ENCODE measurements at places on chromosomes 5 and 9. TPM values are rescaled to one million over a fixed set of nuclear protein-coding genes. Genes with fewer than 3 reads are reported as not detected.

- no peak for DNase-seq
- H3K36me3 ChIP-seq = no peaks in the 10 kb centered on the region
- H3K27me3 ChIP-seq = no peaks in the 10 kb centered on the region
- no peaks in the 10 kb centered on the region for H3K4me1 ChIP-seq
- H3K4me3 ChIP-seq = no peak overlapping the region
Observed at GRCh38 chr9:34675869-34676268, 13.4 kb upstream of the CCL27 start.

- DNase-seq = no peak
- H3K4me1 ChIP-seq = peaks cover 12% of the 10 kb centered on the region
- peak overlapping the region; percentile 100 for H3K27ac ChIP-seq
Observed at GRCh38 chr5:39073767-39074016, 507 bp downstream of the RICTOR start.

DNA sequence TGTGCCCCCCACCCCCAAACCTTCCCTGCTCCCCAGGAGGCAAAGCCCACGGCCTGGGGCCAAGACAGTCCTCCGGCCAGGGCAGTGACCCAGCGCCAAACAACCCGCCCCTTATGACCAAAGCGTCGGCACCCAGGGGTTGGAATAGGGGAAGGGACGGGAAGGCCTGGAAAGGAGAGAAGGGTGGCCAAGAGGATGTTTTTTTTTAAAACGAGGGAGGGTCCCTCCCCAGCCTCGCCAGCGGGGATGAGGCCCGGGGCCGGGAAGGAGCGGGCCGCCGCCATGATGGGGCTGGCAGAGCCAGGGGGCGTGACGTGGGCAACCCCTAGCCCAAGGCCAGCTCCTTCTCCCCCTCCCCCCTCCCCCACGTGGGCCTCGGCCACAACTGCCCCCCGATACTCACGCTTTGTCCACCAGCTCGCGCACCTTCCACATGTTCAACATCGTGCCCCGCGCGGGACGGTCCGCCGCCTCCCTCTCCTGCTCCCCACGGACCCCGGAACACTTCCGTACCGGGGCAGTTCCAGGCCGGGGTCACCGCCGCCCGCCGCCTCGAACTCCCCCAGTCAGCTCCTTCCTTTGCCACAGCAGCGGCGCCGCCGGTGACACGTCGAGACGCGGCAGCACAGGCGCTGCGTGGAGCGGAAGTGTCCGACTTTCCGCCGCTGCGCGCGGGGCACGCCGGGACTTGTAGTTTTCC lies at the start of gene CLINT1:
Gene CLINT1 (minus strand): TSS at position 619 of the 700 bp plus-strand sequence. CDS start 175 bp downstream, at position 444.
- peak within 1 kb of the TSS; percentile 94 for H3K27ac ChIP-seq
- no peaks in the 10 kb centered on the region for H3K36me3 ChIP-seq
- peaks cover 13% of the 10 kb centered on the region for H3K4me1 ChIP-seq
- H3K27me3 ChIP-seq = no peaks in the 10 kb centered on the region
- peak within 1 kb of the TSS; percentile 92 for H3K4me3 ChIP-seq

DNA sequence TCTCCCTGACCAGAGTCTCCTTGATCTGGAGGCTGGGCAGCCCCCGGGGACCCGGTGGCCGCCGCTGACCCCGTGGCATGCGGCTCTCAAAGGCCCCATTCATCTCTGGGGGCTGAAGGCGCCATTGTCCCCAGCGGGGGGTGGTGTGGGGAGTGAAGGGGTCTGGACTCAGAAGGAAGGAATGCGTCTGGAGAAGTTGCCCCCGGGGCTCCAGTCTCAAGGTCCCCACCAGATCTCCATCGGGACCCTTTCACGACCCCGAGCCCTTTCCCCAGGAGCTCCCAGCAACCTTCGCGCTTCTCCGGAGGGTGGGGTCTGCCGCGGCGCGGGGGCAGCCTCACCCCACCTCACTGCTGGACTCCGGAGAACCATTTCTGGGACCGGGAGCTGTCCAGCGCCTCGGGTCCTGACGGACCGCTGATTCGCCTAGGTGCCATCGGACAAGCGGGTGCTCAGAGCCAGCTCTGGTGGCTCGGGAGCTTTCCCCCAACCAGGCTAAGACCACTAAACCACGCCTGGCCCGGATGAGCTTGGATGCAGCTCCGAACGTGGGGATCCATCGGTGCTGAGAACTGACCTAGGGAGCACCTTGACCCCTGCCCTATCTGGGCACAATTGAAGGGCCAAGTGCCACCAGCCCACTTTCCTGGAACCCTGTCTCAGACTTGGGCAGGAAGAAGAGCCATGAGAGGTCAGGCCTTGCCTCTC lies 5.1 kb upstream of the PCDH1 start:
- no peaks in the 10 kb centered on the region for H3K4me1 ChIP-seq
- H3K4me3 ChIP-seq = no peak overlapping the region
- DNase-seq = no peak
- H3K36me3 ChIP-seq = no peaks in the 10 kb centered on the region

DNA sequence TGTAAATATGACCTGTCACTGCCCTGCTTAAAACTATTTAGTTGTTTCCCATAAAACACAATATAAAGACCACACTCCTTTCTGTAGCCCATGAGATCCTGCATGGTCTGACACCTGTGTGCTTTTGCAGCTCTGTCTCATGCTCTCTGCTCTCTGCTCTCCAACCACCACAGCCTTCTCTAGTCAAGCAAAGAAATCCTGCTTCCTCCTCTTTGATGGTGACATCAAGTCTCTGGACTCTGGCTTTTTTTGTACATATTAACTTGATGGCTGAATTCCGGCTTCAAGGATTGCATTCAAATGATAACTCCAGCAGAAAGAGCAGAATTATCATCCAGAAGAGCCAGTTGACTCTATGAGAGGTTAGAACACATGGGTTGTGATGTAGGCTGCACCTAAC lies 58.2 kb downstream of the CHSY3 start:
- no peak for DNase-seq
- no peaks in the 10 kb centered on the region for H3K4me1 ChIP-seq
- H3K36me3 ChIP-seq = no peaks in the 10 kb centered on the region
- no peak overlapping the region for H3K27ac ChIP-seq
- no peaks in the 10 kb centered on the region for H3K27me3 ChIP-seq

- no peak for DNase-seq
- no peaks in the 10 kb centered on the region for H3K4me1 ChIP-seq
- no peak overlapping the region for H3K4me3 ChIP-seq
- no peak overlapping the region for H3K27ac ChIP-seq
- H3K27me3 ChIP-seq = no peaks in the 10 kb centered on the region
Observed at GRCh38 chr5:163773226-163773625, 267.8 kb downstream of the MAT2B start.

DNA sequence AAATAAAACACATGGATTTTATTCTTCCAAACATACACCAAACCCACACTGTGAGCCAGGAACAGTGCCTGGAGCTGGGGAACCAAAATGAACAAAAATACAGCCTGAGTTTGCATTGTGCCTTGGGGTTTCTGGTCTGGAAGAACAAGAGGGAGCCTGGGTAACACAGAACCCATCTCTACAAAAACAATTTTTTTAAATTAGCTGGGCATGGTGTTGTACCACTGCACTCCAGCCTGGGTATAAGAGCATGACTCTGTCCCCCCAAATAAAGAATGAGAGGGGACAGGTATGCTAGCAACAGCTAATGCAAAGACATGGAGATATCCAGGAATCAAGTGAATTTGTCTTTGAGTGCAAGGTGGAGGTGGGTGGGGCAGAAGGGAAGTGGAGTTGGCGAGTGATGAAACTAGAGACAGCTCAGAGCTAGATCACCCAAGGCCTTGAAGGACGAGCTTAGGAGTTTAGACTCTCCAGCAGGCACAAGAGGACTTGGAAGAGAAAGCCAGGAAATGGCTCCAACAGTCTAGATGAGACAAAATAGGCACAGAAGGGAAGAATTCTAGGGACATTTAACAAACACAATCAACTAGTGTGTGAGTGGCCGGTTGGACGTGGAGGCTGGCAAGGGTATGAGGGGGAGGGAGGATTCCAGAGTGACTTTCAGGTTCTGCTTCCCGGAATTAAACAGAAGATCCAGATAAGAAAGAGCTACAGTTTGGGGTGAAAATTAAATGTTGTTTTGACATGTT lies 47.4 kb downstream of the FNBP1 start:
- no peak overlapping the region for H3K4me3 ChIP-seq
- H3K27me3 ChIP-seq = no peaks in the 10 kb centered on the region
- no peaks in the 10 kb centered on the region for H3K36me3 ChIP-seq
- H3K4me1 ChIP-seq = peaks cover 22% of the 10 kb centered on the region
- DNase-seq = no peak

DNA sequence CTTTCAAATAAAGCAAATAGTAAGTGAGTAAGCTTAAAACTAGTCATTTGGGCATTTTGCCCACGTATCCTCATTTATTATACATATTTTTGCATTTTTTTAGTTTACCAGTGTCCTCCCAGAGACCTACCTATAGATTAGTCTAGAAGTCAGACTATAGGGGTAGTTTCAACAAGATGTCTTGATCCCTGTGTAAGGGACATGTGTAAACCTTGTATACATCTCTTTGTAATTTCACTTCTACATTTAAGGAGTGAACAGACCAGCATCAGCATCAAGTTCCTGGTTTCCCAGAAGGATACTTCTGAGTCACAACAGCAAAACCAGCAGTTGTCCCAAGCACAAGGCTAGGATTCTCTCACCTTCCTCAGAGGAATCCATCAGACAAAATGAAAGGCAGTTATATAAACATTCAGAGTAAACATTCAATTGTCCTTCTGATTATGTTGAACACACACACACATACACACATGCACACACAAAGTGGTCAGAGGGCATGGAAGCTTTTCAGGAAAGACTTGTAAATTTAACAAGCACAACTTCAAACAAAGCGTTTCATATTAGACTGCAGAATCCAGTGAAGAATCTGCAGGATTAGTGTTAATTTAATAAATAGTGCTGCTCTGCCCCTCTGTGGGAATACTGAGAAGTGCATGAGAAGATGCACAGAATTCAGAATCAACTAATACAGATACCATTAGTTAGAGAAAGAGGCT lies 55.4 kb downstream of the HINT1 start:
- no peak for DNase-seq
- peaks cover 11% of the 10 kb centered on the region for H3K4me1 ChIP-seq
- H3K27ac ChIP-seq = no peak overlapping the region
- H3K27me3 ChIP-seq = no peaks in the 10 kb centered on the region

GRCh38 chr5:88502179-88503040 lies 233.8 kb upstream of the TMEM161B start:
- H3K27me3 ChIP-seq = no peaks in the 10 kb centered on the region
- DNase-seq = no peak
- H3K27ac ChIP-seq = no peak overlapping the region
- H3K36me3 ChIP-seq = no peaks in the 10 kb centered on the region

GRCh38 chr5:126402621-126403555 lies 20.3 kb upstream of the GRAMD2B start:
- no peaks in the 10 kb centered on the region for H3K4me1 ChIP-seq
- H3K27ac ChIP-seq = peak overlapping the region; percentile 33
- H3K27me3 ChIP-seq = no peaks in the 10 kb centered on the region

DNA sequence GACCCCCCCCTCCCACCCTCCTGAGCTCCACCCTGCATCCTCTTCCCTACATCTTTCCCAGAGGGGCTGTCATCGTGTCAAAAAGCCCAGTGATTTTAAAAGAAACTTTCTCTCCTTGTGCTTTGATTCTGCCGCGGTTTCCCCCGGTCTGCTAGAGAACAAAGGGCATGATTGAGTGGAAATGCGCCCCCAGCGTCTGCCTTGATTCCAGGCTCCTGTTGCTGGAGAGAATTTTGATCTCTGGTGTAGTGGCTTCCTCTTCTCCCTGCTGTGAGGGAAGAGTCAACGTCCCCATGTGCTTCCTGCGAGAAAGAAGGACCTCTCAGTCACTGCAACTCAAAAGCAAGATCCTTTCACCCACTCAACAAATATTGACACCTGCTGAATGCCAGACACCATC lies 61.9 kb upstream of the RAPGEF1 start:
- DNase-seq = no peak
- H3K27ac ChIP-seq = no peak overlapping the region
- H3K4me3 ChIP-seq = no peak overlapping the region
- no peaks in the 10 kb centered on the region for H3K4me1 ChIP-seq
- H3K27me3 ChIP-seq = peaks cover 33% of the 10 kb centered on the region
- no peaks in the 10 kb centered on the region for H3K36me3 ChIP-seq

DNA sequence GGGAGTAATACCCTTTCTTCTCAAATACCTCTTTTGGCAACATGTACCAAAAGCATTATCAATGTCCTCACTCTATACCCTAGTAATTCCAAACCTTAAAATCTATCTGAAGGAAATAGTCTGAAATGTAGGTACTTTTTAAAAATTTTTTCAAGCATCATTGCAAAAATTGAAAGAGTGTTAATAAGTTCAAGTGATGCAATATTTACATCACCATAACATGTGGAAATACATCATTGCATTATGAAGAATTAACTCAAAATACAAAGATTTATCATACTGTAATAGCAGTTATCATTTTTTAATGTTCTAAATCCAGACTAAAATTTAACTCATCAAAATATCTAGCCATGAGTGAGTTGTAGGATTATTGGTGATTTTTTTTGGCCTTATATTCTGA lies 123.1 kb downstream of the DENND1A start:
- H3K4me1 ChIP-seq = no peaks in the 10 kb centered on the region
- no peak for DNase-seq
- no peaks in the 10 kb centered on the region for H3K27me3 ChIP-seq
- no peak overlapping the region for H3K4me3 ChIP-seq
- no peaks in the 10 kb centered on the region for H3K36me3 ChIP-seq

DNA sequence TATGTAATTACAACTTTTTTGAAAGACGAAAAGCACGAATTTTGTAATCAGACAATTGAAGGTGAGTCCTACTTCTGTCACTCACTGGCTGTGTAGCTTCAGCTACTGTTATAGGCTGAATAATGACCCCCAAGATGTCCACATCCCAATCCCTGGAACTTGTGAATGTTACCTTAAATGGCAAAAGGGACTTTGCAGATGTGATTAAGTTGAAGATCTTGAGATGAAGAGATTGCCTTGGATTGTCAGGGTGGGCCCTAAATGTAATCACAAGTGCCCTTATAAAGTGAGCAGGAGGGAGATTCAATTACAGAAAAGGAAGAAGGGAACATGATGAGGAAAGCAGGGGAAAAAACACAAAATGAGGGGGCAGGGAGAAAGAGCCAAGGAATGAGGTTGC lies 326.2 kb upstream of the MSX2 start:
- H3K36me3 ChIP-seq = no peaks in the 10 kb centered on the region
- no peak for DNase-seq
- peaks cover 3% of the 10 kb centered on the region for H3K27me3 ChIP-seq
- H3K27ac ChIP-seq = no peak overlapping the region

DNA sequence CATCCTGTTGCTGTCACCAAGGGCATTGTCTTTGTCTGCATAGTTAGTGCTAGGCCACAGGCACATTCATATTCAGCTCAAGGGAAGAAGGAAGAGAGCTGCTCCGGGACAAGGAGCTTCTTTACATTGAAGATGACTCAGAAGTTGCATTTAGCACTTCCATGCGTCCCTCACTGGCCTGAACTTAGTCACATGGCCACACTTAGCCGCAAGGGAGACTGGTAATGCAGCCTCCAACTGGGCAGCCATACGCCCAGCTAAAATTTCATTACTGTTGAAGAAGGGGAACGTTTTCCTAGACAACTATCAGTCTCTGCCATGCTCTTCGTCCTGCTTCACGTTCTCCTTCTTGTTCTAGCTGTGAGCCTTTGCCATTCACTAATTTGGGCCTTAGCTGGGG lies 20.0 kb downstream of the ACTL7B start:
- H3K4me1 ChIP-seq = no peaks in the 10 kb centered on the region
- DNase-seq = no peak

Gene UAP1L1
- 13.5 TPM for total RNA-seq

Gene SIT1
- total RNA-seq = 6.7 TPM

Gene PCDHGC5
- 0.96 TPM for total RNA-seq

Gene EGFLAM
- 1.9 TPM for total RNA-seq

Gene GNG10
- total RNA-seq = 13.9 TPM

Gene MCIDAS
- total RNA-seq = 0.95 TPM

Gene CDC25C
- 2.8 TPM for total RNA-seq
